Smooth muscle cell of trachea (primary cell): ENCODE measurements at places on chromosomes 7 and 10. TPM values are rescaled to one million over a fixed set of nuclear protein-coding genes. Genes with fewer than 3 reads are reported as not detected.

Gene COL1A2
- total RNA-seq: 5,033 and 9,631 TPM in 2 replicates

Gene NEUROG3
- total RNA-seq: not detected in 2 replicates

Gene SLC16A9
- 0.33 and 1.9 TPM in 2 replicates for total RNA-seq

Gene PRLHR
- total RNA-seq: not detected in 2 replicates

Gene LLCFC1
- not detected in 2 replicates for total RNA-seq

Gene PDCD4
- total RNA-seq: 74.6 and 94.7 TPM in 2 replicates

Gene ARHGEF5
- 3.3 and 4.5 TPM in 2 replicates for total RNA-seq

Gene NCF1
- total RNA-seq: not detected in 2 replicates

Gene SCART1
- 3.0 and 3.9 TPM in 2 replicates for total RNA-seq

Gene ANKRD1
- total RNA-seq: 0.17 and 2.6 TPM in 2 replicates

Gene CHAT
- not detected in 2 replicates for total RNA-seq

Gene ACTL6B
- not detected in 2 replicates for total RNA-seq

Gene C10orf143
- total RNA-seq: 0.87 and 1.2 TPM in 2 replicates

Gene TAS2R41
- 0.17 TPM in 1 of 2 replicates, not detected in the other for total RNA-seq

Gene NXPH1
- not detected in 2 replicates for total RNA-seq

Gene UNCX
- not detected in 2 replicates for total RNA-seq

Gene AKR1C8
- total RNA-seq: not detected in 2 replicates

Gene POLL
- total RNA-seq: 14.5 and 19.0 TPM in 2 replicates

Gene IDI2
- not detected in 2 replicates for total RNA-seq

Gene SLC35G1
- total RNA-seq: 4.1 and 6.0 TPM in 2 replicates

Gene PTF1A
- total RNA-seq: not detected in 2 replicates

Gene CCNY
- total RNA-seq: 42.6 and 52.4 TPM in 2 replicates

Gene IFIT1B
- total RNA-seq: not detected in 2 replicates

Gene SPDYE6
- 0.15 and 0.17 TPM in 2 replicates for total RNA-seq

Gene AGBL3
- total RNA-seq: 0.83 and 1.7 TPM in 2 replicates

Gene FAM221A
- 1.6 and 2.8 TPM in 2 replicates for total RNA-seq

Gene MUC3A
- total RNA-seq: not detected in 2 replicates

Gene FBH1
- total RNA-seq: 96.6 and 151 TPM in 2 replicates

Gene SPDYE16
- 0.33 and 0.44 TPM in 2 replicates for total RNA-seq

Gene AOAH
- not detected in 2 replicates for total RNA-seq

Gene CLRN3
- not detected in 2 replicates for total RNA-seq

Gene FAM237B
- not detected in 2 replicates for total RNA-seq

Gene STK32C
- total RNA-seq: 10.3 and 16.2 TPM in 2 replicates

Gene NUTM2E
- total RNA-seq: 0.15 TPM in 1 of 2 replicates, not detected in the other
